Stimulated activated CD4-positive, alpha-beta T cell treated with anti-CD3 and anti-CD28 coated beads, TNF-alpha, amount 100 ng/mL, for 1 hour (primary cell): ENCODE measurements at places on chromosomes 16 and 17.

- no peak for DNase-seq
Observed at GRCh38 chr17:59074494-59074893, 32.2 kb downstream of the TRIM37 start.

DNA sequence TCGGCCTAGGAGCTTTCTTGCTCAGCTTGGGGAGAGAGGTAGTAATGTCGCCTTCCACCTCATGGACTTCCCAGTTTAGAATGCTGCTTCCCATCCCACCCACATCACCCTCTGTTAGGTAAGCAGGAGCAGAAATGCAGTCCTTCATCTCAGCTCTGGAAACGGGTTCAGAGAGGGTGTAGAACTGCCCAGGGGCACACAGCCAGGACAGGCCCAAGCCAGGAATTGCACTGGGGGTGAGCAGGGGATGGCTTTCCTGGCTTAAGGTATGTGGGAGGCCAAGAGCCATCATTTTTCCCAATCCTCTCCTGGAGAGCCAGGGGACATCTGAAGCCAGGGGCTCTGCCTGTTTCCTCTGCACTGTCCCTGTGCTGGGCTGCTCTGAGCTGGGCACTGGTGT lies 33.6 kb downstream of the RAI1 start:
- DNase-seq = no peak

DNA sequence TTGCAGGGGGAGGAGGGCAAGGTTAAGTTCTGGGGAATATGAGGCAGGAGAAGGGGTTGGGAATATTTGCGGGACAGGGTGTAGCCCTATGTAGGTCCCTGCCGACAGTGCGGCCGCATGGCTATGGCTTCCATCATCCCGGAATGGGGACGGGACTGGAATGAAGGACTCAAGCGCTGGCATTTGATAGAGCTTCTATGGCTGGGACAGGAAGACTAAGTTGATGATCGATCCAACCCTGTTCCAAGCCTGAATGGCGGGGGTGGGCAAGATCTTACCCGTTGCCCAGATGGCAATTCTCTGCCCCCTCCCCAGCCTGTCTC lies 47.1 kb downstream of the SRCIN1 start:
- no peak for DNase-seq

- DNase-seq = peak; percentile 17
Observed at GRCh38 chr17:6435968-6436367, 1.0 kb upstream of the AIPL1 start.

DNA sequence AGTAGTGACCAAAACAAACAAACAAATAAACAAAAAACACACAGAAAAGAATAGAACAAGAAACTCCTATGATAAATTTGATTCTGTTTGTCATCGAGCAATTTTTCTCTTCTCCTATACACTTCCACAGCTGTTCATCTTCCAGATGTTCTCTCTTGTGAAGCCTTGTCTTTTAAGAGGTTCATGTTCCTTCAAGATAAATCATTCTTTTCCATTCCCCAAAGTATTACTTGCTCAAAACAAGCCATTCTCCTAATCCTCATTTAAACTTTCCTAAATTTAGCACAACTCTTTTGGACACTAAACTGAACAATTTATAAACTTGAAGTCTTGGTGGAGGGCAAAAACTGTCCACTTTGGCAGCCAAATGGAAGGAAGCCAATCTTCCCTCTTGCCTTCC lies 103.3 kb downstream of the ABCA8 start:
- no peak for DNase-seq

GRCh38 chr17:40582328-40582901 lies 17.1 kb upstream of the CCR7 start:
- no peak for DNase-seq

GRCh38 chr16:11326084-11326736 lies 19.0 kb upstream of the RMI2 start:
- DNase-seq = no peak

DNA sequence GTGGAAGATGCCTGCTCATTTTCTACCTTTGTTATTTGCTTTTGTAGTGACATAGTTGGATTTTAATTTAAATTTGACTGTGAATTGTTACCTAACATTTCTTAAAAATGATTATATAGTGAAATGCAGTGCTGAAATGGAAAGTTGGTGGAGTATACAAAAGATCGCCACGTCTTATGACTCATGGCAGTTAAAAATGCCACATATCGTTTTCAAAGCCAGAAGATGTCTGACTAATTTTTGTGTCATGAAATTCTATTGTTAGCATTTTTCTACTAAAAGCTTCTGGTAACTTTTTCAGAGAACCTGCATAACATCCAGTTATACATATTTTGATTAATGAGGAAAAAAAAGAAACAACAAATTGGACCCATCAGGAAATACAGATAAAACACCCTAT lies 20.6 kb downstream of the MAP2K4 start:
- no peak for DNase-seq

GRCh38 chr16:86573215-86573614 lies 5.1 kb upstream of the FOXL1 start:
- no peak for DNase-seq

- DNase-seq = no peak
Observed at GRCh38 chr17:2905269-2905668, 109.0 kb downstream of the RAP1GAP2 start.

GRCh38 chr17:81285179-81285878 lies 9.8 kb downstream of the SLC38A10 start:
- peak; percentile 30 for DNase-seq

DNA sequence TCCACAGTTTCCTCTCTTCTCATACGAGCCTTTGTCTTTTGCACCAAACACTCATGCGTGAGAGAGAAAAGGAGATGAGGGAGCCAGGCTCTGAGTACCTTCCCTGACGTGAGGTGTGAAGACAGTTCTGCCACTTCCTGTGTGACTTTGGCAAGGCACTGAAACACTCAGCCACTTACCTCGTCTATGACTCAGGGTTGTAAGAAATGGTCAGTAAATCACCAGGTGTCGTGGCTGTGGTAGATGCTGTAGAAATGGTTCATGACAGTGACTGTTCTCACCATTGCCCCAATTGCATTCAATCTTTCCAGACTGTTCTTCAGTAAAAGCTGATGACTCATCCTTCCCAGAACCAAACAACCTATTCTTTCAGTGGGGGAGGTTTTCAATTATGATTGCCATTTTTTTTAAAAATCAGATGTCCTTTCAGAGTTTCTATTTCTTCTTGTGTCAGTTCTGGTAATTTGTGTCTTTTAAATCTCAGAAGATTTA lies 49.2 kb upstream of the CBFA2T3 start:
- DNase-seq = no peak

DNA sequence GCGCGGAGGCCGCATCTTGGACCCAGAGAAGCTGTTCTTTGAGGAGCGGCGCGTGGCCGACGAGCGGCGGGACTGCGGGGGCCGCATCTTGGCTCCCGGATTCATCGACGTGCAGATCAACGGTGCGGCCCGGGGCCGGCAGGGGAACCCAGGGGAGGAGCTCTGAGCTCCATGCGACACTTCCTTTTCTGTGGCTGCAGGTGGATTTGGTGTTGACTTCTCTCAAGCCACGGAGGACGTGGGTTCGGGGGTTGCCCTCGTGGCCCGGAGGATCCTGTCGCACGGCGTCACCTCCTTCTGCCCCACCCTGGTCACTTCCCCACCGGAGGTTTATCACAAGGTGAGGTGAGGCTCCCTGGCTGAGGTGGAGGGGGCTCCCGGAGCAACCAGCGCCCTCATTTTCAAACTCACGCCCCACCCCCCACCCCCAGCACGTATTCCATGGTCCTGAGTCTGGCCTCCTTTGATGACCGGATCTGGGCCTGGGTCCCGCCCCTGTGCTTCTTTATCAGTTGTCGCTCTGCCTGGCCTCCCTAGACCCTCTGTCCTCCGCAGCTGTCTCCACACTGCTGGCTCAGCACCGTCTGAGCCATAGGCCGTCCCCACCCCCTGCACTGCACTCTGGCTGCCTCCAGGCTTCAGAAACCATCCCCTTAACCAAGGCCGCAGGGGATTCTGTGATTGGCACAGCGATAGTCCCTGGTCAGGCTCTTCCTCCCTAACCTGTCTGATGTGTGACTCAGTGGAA lies 787 bp downstream of the AMDHD2 start:
- no peak for DNase-seq

DNA sequence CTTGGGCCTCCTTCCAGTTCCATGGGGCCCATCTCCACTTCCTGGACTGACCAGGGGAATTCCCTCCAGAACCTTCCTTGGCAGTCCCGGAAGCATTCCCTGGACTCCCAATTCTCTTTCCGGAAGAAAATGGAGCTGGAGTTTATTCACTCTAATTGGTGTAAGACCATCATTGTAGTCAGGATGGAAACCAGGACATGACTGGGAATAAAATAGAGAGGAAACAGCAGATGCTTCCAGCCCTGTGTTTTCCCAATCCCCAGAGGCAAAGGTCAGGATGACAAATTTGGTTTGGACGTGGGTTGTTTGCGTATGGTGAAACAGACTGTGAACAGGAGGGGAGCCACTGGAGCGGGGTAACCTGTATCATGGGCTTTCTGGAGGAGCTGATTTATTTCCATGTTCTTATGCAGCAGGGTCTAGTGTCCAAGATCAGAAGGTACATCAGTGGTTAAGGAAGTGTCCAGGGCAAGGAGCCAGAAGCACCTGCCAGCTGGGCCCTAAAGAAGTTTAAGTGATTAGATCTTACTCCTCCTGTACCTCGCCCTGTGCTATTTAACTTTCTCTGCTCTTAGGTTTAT lies 8.5 kb upstream of the LONP2 start:
- no peak for DNase-seq

- no peak for DNase-seq
Observed at GRCh38 chr16:1258906-1259759, 3.3 kb downstream of the TPSD1 start.

DNA sequence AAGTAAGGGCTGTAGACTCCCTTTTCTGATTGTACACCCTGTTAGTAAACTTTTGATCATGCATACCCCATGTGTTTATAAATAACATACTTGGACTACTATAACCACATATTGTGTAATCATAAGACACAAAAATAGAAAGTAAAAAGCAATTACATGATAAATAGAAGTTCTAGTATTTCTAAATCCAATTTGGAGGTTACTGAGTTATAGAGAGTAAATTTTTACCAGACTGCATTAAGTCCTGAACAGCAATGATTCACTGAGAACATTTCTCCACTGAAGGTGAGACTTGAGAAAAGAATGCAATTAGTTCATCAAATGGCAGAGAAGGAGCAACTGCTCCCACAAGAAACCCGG lies 7.7 kb upstream of the TBKBP1 start:
- no peak for DNase-seq

GRCh38 chr17:66691644-66692420 lies 143.1 kb upstream of the CACNG5 start:
- no peak for DNase-seq

GRCh38 chr16:11449716-11450115 lies 104.5 kb downstream of the RMI2 start:
- DNase-seq = no peak

DNA sequence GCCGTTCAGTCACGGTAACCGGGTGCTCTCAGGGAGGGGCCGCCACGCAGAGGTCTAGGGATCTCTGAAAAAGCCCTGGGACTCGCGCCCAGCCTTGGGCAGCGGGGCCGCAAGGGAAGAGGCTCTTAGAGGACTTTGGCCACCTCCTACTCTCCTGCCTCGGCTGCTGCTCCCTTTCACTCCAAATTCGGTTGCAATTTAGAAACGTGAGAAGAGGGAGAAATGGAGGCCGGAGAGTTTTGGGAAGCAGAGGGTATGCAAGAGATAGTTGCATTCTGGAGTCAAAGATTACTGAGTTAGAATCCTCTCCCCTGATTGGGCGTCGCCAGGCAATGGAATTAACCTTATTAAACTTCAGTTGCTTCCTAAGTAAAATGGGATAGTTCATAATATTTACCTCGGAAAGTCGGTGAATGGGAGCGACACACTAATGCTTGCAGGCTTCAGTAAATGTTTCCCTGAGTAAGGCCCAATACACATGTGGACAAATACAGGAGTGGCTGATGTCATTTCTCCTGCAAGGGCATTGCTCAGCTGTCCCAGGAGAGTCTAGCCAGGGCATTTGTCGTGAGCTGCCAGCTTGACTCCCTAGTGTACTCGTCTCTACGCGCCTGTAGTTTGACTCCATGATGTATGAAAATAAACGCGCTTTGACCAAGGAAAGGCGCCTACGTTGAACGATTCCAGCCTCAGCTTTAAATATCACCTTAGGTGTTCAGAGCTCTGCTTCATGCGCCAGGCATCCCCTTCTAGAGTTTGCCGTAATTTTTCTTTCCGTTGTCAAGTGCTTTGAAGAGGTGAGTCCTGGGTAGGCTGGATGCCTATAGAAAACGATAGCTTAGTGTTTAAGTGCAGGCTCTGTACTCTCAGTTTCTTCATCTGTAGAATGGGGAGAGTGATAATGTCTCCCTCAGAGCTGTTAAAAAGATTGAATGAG lies 667 bp downstream of the OGFOD1 start:
- DNase-seq = no peak

DNA sequence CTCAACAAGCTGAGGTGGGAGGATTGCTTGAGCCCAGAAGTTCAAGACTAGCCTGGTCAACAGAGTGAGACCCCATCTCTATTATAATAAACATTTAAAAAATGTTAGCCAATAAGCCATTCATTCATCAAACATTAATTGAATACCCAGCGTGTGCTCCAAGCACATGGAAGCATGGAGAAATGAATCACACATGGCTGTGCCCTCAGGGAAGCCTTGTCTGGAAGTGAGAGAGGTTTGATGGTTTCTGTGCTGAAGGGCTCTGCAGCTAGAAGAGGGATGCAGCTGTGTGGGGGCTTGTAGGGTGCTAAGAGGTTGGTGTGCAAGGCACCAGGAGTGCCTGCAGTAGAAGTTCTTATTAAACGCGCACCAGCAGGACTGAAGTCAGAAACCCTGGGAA lies 11.2 kb downstream of the CYB5D2 start:
- DNase-seq = no peak

- no peak for DNase-seq
Observed at GRCh38 chr16:52437277-52437670, 109.7 kb downstream of the TOX3 start.

GRCh38 chr16:57017251-57017650 lies 27.9 kb downstream of the NLRC5 start:
- no peak for DNase-seq

DNA sequence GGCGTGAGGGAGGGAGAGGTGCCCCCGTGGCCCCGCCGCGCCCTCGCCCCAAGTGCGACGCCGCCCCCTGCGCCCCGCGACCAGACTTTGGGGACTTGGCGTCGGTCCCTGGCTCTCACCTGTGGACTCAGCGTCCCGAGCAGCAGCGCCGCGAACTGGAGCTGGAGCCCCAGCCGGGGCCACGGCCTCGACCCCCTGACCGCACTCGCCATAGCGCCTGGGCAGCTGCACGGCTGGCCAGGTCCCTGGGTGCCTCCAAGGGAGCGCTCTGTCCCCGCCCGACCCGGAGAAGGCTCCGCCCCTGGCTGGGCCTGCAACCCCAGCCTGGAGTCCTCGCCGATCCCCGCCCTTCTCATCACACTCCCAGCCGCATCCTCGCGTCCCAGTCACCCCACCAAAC lies at the start of gene ERN2:
ERN2 (minus strand) TSS at position 247 of the 400 bp plus-strand sequence; CDS start at position 212, 35 bp downstream.
- DNase-seq = no peak
